ENCODE measurements at places on chromosomes 2 and 18.

DNA sequence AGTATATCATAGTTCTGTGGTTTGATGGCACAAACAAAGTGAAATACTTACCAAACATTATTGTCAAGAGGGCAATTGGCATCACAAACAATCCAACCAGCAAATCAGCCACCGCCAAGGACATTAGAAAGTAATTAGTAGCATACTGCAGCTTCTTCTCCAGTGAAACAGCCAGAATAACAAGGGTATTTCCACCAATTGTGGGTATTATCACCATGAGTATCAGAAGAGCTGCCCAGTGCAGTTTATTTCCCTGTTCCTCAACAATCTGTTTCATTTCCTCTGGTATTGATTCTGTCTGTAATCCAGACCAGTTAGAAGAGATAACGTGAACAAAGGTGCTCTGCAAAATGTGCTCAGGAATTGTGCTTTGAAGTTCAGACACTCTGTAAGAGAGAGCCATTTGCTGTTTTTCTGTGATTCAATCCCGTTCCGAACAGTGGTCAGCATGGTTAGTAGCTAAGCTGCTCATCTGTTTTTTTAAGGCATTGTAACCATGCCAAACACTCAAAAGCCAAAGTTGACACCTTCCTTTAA, 1.4 kb downstream of the HTR2B start:
- no peak for DNase-seq

- no peak for DNase-seq
These were observed 442.2 kb downstream of the DSEL start for GRCh38 chr18:67074309-67074708.

DNA sequence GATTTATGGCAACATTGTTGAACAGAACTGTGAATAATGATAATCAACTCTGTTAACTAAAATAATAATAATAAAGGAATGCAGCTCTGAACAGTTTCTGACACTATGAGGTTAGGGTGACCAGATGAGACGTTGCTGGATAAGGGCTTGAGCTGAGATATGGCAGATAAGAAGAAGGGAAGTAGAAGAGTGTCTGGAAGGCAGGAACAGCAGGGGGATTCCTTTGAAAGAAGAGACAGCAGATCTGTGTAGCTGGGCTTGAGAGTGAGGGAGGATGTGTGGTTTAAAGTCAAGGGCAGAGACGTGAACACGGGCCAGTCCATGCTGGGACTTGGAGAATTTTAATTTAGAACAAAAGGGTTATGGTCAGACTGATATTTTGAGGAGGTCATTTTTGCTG, 273.1 kb upstream of the SLC14A2 start:
- DNase-seq = no peak

DNA sequence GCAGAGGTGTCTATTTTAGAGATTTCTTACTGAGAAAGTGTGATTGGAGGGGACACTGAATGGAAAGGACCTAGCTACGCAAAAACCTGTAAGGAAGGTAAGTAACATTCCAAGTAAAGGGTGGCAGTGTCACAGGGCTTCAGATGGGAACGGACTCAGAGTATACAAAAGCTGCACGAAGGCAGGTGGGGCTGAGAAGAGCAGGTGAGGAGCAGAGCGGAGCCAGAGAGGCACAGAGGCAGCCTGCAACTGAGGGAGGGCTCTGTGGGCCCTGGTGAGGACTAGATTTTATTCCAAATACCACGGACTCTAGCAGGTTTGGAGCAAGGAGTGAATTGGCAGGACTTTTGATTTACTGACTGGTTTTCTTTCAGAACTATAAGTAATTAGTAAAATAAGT, 331.3 kb upstream of the PKDCC start:
- DNase-seq = no peak

- DNase-seq = no peak
These were observed 111.7 kb upstream of the CSRNP3 start for GRCh38 chr2:165357758-165358157.

DNA sequence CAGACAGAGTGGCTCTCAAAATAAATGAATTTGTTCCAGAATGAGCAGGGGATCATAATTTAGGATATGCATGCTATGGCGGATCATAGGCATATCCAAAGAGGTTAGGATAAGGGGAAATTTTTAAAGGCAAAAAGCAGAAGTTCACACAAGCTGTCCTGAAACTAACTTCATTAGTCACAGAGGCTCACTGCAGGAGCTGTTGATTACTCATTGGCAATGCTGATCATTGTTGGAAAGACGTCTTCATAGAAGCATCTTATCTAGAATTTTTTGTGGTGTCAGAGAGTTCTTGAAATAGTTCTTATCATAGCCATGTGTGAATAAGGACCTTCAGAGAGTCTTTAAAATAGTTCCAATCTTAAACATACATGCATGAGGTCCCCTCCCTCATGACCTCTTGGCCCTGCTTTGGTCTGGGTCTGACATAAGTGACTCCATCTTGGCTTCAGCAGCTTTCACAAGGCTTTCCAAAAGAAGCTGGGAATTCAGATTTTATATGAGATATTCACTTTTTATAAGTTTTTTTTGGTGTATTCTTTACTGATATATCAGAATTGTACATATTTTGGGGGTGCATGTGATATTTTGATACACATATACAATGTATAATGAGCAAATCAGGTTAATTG, 7.5 kb upstream of the CCDC195 start:
- DNase-seq = no peak

- DNase-seq = no peak
These were observed 93.2 kb downstream of the CACNB4 start for GRCh38 chr2:152005607-152006006.

- no peak for DNase-seq
These were observed 560.5 kb upstream of the ZEB2 start for GRCh38 chr2:145080426-145080825.

DNA sequence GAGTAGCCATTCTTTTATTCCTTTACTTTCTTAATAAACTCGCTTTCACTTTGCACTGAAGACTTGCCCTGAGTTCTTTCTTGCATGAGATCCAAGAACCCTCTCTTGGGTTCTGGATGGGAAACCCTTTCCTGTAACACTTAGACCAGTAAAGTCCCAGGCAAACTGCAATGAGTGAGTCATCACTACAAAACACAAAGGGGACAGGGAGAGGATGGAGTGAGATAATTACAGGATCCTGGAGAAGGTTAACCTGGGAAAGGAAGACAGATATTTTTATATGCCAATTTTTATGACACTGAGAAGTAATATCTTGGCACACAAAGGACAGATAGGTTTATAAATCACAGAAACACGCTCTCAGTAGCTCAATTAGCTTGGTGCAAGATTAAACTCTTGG, 48.7 kb downstream of the EHD3 start:
- DNase-seq = no peak

DNA sequence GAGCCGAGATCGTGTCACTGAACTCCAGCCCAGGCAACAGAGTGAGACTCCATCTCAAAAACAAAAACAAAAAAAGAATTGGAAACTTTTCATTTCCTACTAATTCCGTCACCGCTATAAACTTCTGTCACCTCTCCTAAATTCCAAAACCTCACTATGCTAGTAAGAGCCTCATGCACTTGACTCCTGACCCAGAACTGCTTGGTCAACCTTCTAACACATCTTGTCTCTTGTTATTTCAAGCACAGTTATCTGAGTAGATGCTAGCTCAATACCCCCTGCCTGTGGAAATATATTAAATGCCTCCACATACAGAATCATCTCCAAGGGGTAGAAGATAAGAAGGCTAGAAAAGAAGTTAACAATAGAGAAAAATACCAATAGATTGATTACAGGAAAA, 703.3 kb downstream of the NRXN1 start:
- no peak for DNase-seq

- DNase-seq = no peak
These were observed 57.6 kb downstream of the CYTIP start for GRCh38 chr2:157386247-157386646.

DNA sequence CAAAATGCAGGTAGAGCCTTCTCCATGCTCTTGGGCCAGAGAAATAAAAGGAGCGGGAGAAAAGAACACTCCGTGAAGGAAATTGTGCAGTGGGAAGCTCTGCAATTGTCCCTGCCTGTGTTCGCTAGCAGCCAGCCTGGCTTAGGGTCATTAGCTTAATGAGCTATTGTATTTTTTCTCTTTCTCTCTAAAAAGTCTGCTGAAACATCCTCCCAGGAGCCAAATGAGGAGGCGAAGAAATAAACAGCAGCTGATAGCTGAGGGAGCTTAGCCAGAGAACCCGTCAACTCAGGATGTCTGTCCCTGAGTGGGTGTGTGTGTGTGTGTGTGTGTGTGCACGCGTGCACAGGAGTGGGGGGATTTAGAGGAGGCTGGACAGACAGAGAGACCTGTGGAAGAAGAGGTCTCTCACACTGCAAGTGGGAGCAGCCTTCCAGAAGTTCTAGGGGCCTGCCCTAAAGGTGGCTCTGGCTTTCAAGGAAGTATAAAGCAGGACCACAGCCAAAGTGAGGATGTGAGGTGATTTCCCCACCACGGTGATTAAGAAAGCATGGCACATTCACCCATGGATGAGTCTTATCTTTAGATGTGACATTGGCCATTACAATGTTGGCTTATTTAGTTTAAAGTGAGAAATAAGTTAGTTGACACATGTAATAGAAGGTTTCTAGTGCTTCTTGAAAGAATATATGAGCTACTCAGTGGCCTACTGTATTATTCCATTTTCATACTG, 690.4 kb downstream of the RNF144A start:
- no peak for DNase-seq

DNA sequence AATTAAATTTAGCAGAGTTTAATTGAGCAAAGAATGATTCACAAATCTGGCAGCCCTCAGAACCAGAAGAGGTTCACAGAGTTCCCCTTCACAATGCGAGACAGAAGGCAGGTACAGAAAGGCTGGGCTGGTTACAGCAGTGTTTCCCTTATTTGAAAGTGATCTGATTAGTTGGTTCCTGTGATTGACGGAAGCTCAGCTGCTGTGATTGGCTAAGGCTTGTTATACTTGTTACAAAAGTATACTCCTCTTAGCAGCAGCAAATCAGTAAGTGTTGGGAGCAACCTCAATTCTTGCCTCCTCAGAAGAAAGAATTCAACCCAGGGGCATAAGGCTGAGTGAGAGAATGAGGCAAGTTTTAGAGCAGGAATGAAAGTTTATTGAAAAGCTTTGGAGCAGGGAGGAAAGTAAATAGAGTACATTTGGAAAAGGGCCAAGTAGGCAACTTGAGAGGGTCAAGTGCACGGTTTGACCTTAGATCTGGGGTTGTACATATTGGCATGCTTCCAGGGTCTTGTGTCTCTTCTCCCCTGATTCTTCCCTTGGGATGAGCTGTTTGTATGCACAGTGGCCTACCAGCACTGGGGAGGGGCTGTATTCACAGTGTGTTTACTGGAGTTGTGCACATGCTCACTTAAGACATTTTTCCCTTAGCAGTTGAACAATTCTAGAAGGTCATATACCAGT, 431.8 kb upstream of the RAB12 start:
- DNase-seq = no peak

GRCh38 chr2:45436456-45436855, 174.6 kb downstream of the SRBD1 start:
- no peak for DNase-seq

DNA sequence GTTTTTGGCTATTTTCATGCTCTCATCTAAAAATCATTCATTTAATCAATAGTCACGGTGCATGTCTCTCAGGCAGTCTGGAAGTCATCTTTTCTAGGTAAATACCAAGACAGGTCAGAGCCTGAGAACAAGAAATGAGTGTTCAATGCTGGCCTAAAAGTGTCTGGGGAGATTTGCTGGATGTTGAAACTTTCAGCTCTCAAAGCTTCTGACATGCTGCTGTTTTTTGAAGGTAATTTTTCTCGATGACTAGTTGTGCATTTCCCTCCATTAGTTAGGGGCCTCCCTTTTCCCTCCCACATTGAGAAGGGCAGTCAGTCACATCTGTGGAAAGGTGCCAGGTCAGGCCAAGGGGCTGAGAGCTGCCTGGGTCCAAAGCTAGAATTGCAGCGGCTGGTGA, 115.6 kb downstream of the LPIN1 start:
- no peak for DNase-seq

DNA sequence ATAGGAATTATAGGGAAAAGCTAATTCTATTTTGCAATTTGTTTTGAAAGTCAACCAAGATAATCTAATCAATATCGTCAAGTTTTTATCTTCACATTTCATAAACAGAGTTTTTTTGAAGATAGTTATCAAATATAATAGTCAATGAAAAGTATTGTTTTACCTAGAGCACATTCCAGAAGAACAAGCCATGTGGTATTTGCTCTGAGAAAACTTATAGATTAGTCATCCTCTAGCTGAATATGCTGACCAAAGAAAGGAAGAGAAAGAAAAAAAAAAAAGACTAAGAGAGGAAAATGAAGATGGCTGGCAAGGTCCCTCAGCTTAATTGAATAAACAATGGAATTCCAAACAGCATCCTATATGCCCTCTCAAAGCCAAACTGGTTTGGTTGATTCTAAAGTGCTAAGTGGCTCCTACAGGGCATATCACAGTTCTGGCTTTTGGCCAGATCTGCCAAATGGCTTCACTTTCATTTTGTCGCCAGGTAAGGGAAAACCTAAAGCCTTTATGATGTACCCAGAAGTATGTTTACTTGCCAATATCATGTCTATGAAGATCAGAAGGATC, 132.6 kb downstream of the VWC2L start:
- DNase-seq = no peak

DNA sequence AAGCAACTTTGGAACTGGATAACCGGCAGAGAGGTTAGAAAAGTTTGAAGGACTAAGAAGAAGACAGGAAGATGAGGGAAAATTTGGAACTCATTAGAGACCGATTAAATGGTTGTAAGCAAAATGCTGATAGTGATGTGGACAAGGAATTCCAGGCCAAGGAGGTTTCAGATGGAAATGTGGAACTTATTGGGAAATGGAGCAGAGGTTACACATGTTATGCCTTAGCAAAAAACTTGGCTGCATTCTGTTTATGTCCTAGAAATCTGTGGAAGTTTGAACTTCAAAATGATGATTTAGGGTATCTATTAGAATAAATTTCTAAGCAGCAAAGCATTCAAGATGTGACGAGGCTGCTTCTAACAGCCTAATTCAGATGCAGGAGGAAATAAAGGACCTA, 675.1 kb upstream of the SYT4 start:
- no peak for DNase-seq

GRCh38 chr2:176160251-176160985, 3.3 kb downstream of the HOXD3 start:
- DNase-seq = no peak

DNA sequence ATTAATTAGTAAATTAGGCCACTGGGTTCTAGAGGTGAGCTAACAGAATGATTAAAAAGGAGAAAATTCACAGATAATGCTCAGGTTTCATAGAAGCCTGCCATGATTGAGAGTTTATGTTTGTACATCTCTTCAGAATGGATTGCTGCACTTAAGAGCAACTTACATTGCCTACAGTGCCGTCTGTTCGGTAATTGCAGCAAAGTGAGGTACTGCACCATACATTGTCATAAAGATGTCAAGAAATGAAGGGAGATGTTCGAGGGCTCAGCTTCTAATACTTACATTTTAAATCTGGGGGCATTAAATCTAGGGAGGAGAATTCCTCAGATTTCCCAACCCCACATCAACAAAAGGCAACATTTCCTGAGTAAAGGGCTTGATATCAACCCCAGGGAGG, 976.2 kb upstream of the FANCL start:
- no peak for DNase-seq

GRCh38 chr2:69501301-69501700, 64.1 kb upstream of the NFU1 start:
- DNase-seq = no peak
